T-helper 2 cell (primary cell): ENCODE measurements at places on chromosomes 3 and 15.
A peak's percentile ranks its signal among the peaks of the same experiment; 100 is the strongest.

GRCh38 chr3:144921710-144922109, 950.1 kb downstream of the DIPK2A start:
- no peak for DNase-seq

GRCh38 chr3:100090669-100091005, 23.7 kb downstream of the FILIP1L start:
- no peak for DNase-seq

- no peak for DNase-seq
Observed at GRCh38 chr3:35635407-35635806, 3.9 kb upstream of the ARPP21 start.

DNA sequence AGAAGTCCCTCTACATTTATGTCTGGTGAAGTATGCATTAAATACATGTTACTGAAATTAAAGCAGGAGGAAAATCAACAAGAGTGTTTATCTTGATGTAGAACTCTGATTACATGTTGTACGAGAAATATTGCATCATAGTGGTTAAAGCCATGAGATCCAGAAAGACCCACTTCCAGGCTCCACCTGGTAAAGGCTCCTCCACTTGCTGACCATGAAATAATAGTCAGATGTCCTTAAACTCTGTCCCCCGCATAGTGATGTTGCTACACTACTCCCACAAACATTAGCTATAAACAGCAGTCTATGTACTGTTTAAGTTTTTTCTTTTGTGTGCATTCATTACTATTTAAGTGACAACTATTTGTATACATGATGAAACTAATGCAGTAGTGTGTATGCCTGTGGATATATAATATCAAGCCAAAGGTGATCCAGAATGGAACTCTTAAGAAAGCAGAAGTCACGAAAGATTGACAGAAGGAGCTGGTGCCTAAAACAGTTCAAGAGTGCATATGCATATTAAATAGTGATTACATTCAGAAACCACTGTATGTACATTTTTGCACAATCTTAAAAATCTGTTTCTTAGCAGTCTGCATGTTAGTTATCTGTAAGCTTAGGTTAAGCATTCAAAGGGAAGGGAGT, 264.4 kb upstream of the KCNMB2 start:
- DNase-seq = no peak

DNA sequence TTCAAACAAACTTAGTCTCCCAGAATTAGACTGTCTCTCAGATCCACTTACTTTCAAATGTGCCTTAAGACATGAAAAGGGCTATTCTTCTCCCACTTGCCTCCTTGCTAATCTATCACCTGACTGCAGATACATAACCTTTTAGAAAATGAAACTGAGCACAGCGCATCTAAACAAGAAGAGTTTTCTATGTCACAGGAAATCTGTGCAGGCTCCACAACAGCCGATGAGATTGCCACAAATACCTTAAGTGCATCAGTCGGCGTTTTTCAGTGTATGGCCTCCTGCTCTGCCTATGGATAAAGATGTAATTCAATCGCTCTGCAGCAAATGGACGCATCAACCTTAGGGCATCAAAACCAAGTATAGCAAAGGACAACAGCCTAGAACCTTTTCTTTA, 544.2 kb downstream of the FOXP1 start:
- no peak for DNase-seq

- no peak for DNase-seq
Observed at GRCh38 chr15:64157599-64158125, 5.2 kb downstream of the PPIB start.

DNA sequence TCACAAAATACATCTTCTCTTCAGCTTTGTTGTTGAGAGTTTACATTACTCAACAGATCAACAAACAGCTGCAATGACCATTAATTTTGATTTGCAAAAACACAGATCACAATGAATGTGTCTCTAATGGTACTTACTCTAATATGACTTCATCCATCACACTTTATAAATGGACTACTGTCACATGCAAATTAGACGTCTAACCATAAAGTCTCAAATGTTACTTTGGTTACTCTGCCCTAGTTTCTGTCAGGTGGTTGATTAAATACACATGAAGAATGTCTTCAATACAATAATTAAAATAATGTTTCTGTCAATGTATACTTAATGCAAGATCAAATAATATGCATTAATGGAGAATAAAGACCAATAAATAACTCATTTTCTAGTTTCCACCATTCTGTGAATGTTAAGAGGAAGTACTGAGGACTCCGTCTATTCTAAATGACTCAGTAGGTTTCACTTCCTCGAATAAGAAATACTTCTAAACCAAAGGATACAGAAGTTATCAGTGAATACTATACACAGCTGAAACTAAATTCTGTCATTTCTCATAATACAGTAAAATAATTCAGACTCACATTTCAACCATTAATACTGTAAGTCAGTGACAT, 145.8 kb downstream of the CBLB start:
- DNase-seq = peak; percentile 60

- no peak for DNase-seq
Observed at GRCh38 chr3:141457624-141458236, 29.1 kb upstream of the RASA2 start.

DNA sequence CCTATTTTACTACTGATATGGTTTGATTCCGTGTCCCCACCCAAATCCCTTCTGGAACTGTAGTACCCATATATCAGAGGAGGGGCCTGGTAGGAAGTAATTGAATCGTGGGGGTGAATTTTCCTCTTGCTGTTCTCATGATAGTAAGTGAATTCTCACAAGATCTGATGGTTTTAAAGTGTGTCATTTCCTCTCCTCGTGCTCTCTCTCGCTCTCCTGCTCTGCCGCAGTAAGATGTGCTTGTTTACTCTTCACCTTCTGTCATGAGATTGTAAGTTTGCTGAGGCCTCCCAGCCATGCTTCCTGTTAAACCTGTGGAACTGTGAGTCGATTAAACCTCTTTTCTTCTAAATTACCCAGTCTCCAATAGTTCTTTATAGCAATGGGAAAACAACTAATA, 81.2 kb upstream of the ZBTB20 start:
- DNase-seq = no peak

DNA sequence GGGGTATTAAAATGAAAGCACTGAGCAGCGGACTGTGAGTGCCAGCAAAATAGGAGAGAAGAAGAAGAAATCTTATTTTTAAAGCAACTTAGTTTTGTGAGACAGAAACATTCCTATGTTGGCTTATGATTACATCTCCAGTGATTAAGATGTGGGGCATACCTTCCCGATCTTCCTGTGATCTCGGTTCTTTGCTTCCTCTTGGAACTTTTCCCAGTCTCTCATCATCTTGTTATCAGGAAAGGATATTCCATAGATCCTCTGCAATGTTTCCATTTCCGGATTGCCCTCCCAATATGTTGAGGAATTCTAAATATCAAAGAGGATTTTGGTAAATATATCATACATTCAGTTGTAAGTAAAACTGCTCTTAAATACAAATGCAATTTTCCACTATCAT, 22.2 kb downstream of the TARS3 start:
- no peak for DNase-seq

GRCh38 chr15:77413699-77414349, 6.1 kb downstream of the PEAK1 start:
- DNase-seq = no peak

- no peak for DNase-seq
Observed at GRCh38 chr15:60548101-60548500, 69.2 kb upstream of the ICE2 start.

DNA sequence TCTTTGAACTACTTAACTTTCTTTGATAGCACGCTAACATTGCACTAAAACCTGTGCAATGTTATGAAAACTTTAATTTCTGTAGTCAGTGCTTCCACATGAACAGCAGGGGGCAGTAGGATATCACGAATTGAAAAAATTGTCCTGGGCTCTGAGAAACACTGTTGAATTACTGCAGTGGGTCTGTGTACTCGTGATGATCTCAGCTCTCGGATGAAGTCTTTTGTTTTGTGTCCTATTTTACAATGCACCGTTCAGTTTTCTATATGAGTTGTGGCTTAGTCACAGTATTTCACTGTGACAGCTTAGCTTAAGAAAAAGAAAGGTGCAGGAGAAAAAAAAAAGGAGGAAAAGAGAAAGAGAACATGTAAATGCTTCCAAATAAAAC, 141.3 kb upstream of the CCDC54 start:
- DNase-seq = peak; percentile 79

DNA sequence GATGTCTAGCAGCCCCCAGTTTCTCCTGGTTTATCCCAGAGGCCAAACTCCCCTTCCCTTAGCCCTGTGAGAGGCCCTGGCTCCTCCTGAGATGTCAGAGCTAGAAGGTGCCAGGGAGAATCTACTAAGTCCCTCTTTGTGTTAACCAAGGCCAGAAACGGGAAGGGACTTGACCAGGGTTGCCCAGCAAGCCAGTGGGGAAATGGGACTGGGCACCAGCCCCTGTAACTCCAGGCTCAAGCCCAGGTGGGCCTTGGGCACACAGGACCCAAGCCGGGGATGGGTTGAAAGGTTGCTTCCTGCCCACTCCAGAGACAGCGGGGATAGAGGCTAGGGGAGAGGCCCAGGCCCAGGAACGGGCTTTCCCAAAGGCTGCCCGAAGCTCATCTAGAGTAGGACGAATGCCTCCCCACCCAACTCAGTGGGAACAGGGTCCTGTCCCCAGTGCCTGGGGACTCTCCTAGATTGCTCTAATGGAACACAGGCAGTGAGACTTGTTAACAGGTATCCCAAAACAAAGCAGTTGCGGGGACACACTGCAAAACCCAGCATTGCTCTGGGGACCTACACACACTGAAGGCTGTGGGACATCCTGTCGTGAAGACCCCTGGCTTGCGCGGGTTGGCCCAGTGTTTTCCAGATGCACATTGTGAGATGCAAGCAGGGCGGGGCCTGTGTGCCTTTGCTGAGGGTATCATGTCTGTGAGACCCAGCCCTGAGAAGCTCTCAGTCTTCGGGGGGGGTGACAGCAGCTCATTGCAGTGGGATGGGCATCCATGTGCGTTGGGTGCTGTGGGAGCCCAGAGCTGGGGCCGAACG, 12.9 kb upstream of the TXNRD3 start:
- no peak for DNase-seq

- no peak for DNase-seq
Observed at GRCh38 chr15:50110285-50110684, 8.7 kb downstream of the ATP8B4 start.

DNA sequence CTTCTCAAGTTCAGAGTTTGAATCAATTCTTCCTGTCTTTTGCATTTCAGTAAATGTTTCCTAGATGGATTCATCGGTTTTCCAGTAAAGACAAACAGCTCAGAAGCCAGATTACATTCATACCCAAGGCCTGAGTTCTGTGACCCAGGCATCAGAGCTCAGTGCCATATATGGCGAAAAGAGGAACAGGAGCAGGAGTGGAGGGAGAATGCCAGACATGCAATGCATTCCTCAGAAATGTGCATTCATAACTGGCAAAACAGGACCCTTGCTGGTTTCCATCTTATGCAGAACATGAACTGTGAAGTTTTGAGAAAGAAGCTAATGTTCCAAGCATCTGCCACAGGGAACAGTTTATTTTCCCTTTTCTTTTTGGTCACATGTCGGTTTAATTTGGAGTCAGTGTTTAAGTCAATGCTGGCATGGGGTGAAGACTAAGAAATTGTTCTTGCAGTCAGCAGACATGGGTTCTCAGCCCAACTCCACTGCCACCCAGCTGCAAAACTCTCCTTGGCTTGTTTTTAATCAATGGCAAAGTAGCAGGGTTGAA, 116.5 kb downstream of the LPP start:
- no peak for DNase-seq

- peak; percentile 38 for DNase-seq
Observed at GRCh38 chr3:157145606-157146322, 14.2 kb downstream of the CCNL1 start.

DNA sequence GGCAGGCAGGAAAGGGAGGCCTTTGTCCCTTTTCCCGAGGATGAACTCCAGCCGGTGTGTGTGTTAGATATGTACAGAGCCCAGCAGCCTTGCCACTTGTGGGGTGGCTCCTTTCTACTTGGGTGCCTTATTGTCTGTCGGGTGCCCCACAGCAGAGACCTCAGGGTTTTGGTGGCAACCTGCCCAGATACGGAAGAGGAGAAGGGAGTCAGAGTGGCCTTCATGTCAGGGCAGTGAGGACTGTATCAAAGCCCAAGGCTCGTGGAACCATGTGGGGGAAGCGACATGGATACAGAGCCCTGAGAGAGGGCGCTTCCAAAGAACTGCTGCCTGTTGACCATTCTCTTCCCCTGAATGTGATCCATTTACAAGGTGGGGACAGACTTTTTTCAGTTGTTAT, 166.2 kb downstream of the SLCO3A1 start:
- DNase-seq = no peak

DNA sequence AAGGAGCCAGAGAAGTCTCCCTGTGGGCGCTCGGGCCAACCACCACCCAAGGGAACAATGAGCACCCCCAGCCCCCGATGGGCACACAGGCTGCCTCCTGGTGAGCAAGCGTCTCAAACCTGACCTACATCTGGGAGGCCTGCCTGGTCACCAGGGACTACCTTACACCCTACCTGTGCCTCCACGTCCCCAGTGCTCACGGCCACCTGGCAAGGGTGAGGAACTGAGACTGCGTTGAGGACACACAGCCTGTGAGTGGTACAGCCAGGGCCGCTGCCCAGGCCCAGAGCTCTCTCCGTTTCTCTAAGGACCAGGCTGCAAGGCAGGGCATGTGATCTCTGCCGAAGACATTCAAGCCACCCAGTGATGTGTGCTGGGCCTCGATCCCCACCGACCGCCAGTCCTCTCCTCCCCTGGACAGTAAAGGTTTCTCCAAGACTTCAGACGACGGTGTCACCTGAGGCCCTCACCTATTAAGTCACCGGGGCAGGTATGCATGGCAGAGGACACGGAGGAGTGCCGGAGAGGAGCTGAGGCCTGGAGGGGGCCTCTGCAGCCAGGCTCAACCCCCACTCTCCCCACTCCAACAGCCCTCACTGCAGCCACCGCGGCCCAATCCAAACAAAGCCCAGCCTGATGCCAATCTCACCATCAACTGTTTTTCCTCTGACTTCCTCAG, 2.8 kb downstream of the GOLGA8A start:
- DNase-seq = no peak

- no peak for DNase-seq
Observed at GRCh38 chr3:167813169-167814123, 77.9 kb downstream of the SERPINI1 start.

DNA sequence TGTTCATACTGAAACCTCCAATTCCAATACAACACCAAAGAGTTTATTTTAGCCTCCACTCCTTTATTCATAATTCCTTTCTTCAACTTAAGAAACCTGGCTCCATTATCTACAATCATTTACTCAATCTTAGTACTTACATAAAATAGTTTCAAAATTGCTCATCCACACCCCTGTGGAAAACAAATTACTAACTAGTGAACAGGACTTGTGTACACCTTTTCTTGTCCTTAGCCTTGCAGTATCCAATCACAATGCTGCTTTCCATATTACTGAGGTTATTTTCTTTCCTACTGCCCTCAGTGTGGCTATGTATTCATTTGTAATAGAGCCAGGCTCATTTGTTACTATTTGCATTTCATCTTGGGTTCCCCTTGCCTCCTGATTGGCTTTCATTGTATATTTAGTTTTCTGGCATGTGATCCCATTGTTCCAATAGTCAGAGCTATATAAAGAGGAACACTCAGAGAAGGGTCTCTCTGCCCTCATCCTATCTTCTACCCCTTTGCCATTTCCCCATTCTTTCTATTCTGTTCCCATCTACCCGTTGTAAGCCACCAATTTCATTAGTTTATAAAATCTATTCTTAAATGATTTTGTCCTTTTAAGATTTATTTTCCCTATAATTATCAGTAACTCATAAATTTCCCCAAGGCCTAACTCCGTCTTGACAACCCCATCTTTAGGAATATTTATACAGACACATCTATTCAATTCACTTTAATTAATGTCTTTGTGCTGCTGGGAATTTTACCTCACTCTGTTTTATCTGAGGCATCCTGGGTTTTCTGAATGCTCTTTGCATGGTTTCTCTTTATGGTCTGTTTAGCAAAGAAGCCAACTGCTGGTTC, 67.9 kb upstream of the RBP1 start:
- DNase-seq = no peak

GRCh38 chr3:159626598-159626997, 362.0 kb upstream of the IL12A start:
- no peak for DNase-seq
